ENCODE measurements at places on chromosomes 11 and 22.

GRCh38 chr11:69339041-69339733 is 45.2 kb downstream of the MYEOV start:
- DNase-seq, result no peak

GRCh38 chr11:76690736-76691135 is 20.2 kb upstream of the LRRC32 start:
- DNase-seq, result no peak

- no peak for DNase-seq
Measured at GRCh38 chr11:2517386-2518064, 72.7 kb downstream of the KCNQ1 start.

GRCh38 chr11:34773826-34774225 is 142.4 kb downstream of the APIP start:
- DNase-seq, result no peak

- no peak for DNase-seq
Measured at GRCh38 chr11:14384338-14384737, 25.4 kb upstream of the RRAS2 start.

DNA sequence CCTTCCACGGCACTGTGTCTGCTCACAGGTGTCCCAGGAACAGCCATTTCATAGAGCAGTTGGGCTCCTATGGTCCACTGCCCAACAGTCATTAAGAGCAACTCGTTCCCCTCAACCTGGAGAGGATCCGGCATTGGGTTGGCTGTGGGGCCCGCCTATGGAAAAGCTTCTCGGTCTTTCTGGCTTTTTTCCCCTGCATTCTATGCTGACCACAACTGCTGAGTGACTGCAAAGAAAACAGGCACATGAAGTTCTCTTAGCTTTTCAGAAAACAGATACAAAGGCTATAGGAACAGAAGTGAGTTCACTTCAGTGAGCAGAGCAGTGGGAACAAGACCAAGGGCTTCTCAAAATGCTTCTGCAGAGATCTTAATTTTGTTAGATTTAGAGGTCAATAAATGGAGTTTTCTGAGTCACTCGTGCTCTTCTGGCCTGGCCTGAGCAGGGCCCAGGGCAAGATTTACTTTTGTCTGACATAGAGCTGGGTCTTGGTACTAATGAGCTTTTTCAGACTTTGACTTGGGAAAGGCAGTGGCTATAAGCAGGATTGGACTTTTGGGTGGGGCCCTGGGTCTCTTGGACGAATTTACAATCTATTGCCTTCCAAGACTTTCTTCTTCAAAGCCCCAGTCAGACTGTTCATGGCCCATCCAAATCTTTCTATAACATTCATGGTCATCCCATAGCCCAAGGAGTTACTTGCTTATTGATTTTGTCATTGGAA is 13.6 kb upstream of the APOL5 start:
- no peak for DNase-seq
